ENCODE measurements at places on chromosomes 1 and 21. TPM values are rescaled to one million over a fixed set of nuclear protein-coding genes. Genes with fewer than 3 reads are reported as not detected.

CATSPERE gene
- total RNA-seq = 0.33 TPM

ZNF683 gene
- not detected for total RNA-seq

GPR25 gene
- total RNA-seq = not detected

LCE1B gene
- not detected for total RNA-seq

PNRC2 gene
- 107 TPM for total RNA-seq

IL12RB2 gene
- total RNA-seq = 0.14 TPM

FCGR3B gene
- total RNA-seq = not detected

LAMC1 gene
- total RNA-seq = 50.5 TPM

PUM1 gene
- total RNA-seq = 211 TPM

ARHGEF19 gene
- total RNA-seq = 14.8 TPM

OR2T33 gene
- not detected for total RNA-seq

ASCL5 gene
- 1.4 TPM for total RNA-seq

HCRTR1 gene
- not detected for total RNA-seq

NBPF20 gene
- 5.2 TPM for total RNA-seq

AGTRAP gene
- total RNA-seq = 71.3 TPM

SLC16A4 gene
- total RNA-seq = 0.68 TPM

GJA9 gene
- not detected for total RNA-seq

ARHGEF10L gene
- 10.6 TPM for total RNA-seq

VSIG8 gene
- total RNA-seq = not detected

RXRG gene
- total RNA-seq = 2.5 TPM

NHLH1 gene
- 0.57 TPM for total RNA-seq

LYPD8 gene
- not detected for total RNA-seq

KRTAP13-3 gene
- total RNA-seq = not detected

TRAF5 gene
- 78.3 TPM for total RNA-seq

SIKE1 gene
- total RNA-seq = 69.0 TPM

FMO3 gene
- total RNA-seq = not detected

VHLL gene
- not detected for total RNA-seq

SPRR2F gene
- not detected for total RNA-seq

SAMD13 gene
- total RNA-seq = 1.4 TPM

FCRL6 gene
- total RNA-seq = not detected

Measured in endodermal cell (in vitro differentiated cells).